Foreskin melanocyte (primary cell): ENCODE measurements at places on chromosomes 11 and 22.

- DNase-seq, result no peak
Measured at GRCh38 chr11:89535221-89535620, 44.0 kb upstream of the NOX4 start.

DNA sequence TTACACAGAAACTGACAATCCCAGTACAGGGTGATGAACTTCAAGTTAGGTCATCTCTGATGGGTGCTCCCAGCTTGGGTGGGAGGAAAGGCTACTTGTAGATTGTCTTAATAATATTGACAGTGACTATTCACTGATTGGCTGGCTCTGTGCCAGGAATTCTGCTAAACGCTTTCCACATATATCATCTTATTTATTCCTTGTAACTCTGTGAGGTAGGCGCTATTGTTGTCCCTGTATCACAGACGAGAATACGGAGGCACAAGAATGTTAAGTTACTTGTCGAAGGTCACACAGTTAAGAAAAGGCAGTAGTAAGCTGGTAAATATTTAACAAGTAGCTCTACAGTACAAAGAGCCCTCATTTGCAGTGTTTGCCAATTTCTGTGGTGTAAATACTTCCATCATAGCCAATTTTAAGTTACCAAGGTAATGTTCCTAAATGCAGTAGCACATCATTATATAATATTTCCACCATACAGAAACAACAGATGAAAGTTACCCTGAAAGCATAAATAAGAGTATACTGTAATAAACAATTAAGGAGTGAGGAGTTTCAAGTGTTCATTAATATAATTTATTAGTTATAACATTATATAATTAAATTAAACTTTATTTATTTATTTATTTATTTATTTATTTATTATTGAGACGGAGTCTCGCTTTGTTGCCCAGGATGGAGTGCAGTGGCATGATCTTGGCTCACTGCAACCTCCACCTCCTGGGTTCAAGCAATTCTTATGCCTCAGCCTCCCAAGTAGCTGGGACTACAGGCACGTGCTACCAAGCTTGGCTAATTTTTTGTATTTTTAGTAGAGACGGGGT, 11.5 kb upstream of the TIMP3 start:
- DNase-seq, result no peak

GRCh38 chr22:48796310-48797015, 1031.2 kb downstream of the BRD1 start:
- DNase-seq, result no peak

- no peak for DNase-seq
Measured at GRCh38 chr11:120688163-120688562, 176.6 kb downstream of the GRIK4 start.

GRCh38 chr11:131511794-131512193, 141.4 kb downstream of the NTM start:
- no peak for DNase-seq

DNA sequence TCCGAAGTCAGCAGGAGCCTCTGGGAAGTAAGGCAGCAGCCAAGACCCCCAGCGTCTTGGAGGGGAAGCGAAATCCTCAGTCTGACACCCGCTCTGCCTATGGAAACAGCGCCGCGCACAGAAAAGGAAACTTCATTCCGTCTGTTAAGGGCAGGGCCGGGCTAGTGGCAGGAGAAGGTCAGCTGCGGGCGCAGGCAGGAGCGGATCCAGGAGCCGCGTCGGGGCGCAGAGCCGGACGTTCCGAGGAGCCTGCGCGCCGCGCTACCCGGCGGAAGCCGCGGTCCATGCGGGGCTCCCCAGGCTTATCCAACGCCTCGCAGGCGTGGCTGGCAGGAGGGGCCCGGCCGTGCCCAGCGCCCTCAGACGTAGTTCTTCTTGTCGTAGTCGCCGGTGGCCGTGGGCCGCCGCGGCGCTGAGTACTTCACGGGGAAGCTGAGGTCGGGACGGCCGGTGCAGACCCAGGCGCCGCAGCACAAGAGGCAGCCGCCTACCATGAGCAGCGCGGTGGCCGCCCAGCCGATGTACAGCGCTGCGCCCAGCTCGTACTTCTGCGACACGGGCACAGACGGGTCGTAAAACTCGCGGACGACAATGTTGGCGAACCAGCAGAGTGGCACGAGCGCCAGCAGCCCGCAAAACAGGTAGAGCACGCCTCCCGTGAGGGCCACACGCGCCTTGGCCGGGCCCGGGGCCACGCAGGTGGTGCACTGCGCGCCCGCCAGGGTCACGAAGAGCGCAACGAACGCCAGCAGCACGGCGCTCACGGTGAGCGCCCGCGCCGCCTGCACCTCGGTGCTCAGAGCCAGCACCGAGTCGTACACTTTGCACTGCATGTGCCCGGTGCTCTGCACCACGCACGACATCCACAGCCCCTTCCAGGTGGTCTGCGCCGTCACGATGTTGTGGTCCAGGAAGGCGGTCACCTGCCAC, 705 bp downstream of the CLDN5 start:
- DNase-seq, result no peak

DNA sequence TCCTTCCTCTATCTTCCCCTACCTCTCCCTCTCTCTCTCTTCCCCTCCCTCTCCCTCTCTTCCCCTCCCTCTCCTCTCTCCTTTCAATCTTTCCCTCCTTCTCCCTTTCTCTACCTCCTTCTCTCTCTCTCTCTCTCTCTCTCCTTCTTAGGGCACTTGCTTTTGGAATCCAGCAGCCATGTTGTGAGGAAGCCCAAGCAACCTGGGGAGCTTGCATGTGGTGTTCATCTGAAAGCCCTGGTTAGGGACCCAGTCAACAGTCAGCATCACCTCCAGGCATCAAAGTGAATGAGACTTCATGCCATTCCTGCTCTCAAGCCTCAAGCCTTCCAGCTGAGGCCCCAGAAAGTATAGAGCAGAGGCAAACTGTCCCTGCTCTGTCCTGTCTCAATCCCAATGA, 65.6 kb upstream of the SHISAL1 start:
- no peak for DNase-seq

DNA sequence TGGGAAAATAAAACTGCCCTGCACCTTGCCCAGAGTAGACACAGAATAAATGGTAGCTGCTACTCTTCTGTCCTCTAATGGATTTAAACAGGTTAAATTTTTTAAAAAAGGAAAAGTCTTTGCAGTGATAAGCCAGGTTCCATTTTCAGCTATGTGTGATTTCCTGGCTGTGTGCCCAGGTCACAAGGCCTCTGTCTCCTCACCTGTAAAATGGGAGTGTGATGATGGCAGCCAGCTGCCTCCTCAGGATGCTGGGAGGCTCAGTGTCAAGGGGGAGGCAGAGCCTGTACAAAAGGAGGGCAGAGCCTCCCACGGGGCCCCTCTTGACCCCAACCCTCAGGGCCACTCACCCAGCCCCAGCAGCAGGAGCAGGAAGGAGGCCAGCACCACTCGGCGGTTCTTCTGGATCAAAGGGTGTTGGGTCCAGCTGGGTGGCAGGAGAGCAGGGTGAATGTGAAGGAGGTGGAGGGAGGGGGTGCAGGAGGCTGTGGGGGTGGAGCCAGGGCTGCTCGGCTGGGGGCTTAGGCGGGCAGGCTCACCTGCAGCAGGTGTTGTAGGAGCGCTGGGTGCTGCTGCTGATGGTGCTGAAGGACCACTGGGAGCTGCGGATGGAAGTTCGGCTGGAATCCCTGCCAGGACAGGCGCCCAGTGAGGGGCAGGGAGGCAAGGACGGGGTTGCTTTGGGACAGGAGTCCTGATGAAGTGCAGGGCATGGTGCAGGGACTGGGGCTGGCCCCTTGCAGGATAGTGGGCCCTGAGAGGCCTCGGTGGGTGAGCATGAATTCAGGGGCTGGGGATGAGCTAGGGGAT, 1.9 kb downstream of the TMEM134 start:
- DNase-seq, result no peak

DNA sequence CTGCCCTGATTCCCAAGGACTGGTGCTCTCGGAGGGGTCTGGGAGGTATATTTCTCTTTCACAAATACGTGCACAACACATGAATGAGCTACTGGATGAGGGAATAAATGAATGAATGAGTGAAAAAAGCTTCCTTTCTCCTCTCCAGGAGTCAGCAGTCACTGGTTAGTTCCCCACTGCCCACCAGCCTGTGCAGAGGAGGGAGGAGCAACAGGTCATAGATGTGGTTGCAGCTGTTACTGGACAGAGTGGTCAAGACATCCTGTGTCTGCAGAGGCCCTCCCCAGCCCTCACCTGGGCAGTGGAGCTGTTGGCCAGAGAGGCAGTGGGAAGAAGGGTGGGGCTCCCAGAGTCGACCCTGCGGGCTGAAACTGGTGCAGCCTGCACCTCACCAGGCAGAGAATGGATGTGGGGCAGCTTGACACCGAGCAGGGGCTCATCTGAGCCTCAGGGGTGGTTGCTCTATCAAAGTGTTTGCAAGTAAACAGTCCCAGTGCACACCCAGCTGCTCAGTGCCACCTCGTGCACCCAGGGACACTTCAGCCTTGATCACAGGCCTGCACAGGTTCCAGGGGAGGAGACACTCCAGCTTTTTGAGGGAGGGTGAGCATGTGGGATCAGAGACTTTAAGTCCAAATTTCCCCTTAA, 1.4 kb upstream of the VPREB1 start:
- no peak for DNase-seq

GRCh38 chr22:21642584-21643448, 714 bp downstream of the SDF2L1 start:
- peak; percentile 37 for DNase-seq

- DNase-seq, result no peak
Measured at GRCh38 chr22:49636649-49637048, 191.0 kb downstream of the BRD1 start.

DNA sequence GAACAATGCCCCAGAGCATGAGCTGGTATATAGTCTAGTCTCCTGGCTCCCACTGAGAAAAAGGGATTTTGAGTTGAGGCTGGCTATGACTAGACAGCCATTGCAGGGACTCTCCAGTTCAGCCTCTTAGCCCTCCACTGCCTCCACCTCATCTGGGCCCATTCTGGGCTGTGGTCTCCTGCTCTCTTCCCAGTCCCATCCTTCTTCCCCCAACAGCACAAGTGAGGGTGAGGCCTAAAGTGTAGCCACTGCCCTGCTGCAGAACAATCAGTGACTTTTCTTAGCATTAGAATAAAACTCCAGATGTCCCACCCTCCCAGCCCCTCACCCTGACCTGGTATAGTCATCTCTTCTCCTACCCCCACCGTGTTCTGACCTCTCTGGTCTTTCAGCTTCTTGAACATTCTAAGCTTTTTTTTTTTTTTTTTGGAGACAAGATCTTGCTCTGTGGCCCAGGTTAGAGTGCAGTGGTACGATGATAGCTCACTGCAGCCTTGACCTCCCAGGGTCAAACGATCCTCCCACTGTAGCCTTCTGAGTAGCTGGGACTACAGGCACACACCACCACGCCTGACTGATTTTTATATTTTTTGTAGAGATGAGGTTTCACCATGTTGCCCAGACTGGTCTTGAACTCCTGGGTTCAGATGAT, 4.3 kb downstream of the MED15 start:
- no peak for DNase-seq

DNA sequence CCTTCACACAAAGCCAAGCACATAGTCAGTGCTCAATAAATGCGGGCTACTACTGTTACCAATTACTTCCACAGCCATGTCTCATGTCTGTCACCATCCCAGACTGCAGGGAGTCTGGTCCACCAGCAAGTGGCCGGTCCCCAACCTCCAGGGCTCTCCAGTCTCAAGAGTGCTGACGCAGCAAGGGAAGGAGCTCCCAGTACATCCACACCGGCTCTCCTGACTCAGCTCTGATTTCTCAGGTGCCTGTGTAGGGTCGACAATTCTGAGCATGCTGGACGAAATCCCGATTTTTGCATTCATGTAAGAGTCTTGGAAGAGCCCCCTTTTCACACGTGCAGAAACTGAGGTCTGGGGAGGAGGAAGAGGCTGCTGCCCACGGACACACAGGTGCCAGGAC, 10.3 kb upstream of the NEFH start:
- DNase-seq, result no peak
